ENCODE measurements at places on chromosomes 7 and 10.

GRCh38 chr7:21497072-21497471, 45.8 kb upstream of the DNAH11 start:
- no peak for DNase-seq

DNA sequence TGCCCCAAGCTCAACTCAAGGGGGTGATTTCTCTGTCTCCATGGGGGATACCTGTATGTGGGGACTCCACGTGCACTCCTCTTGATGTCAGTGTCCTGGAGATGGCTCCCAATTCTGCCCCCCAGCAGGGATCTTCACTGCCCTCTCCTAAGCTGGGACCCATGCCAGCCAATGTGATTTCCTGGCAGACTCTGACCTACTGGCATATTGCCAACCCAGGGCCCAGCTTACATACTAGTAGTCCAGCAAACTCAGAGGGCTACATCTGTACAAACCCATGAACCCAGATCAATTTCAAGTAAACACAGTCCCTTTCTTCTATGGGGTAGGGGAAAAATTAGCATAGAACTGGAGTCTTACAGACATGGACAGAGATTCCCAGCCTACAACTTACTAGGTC, 26.2 kb upstream of the BMPR1A start:
- DNase-seq, result no peak

- no peak for DNase-seq
These were observed 27.9 kb downstream of the FAM20C start for GRCh38 chr7:220151-220841.

- DNase-seq, result no peak
These were observed 438.1 kb upstream of the NRP1 start for GRCh38 chr10:33772370-33773252.

DNA sequence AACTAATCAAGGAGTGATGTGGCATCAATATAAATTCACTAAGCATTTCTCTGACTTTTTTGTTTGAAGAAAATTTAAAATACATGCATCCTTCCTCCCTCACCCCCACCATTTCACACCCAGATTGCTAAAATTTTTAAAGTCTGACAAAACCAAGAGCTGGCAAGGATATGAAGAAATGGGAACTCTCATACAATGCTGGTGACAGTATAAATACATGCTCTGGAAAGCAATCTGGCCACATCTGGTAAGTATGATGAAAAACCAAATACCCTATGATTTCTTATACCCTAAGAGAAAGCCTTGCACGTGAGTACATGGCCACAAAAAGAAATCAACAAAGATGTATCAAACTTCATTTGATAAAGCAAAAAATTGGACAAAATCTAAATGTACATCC, 31.2 kb downstream of the P4HA1 start:
- no peak for DNase-seq

DNA sequence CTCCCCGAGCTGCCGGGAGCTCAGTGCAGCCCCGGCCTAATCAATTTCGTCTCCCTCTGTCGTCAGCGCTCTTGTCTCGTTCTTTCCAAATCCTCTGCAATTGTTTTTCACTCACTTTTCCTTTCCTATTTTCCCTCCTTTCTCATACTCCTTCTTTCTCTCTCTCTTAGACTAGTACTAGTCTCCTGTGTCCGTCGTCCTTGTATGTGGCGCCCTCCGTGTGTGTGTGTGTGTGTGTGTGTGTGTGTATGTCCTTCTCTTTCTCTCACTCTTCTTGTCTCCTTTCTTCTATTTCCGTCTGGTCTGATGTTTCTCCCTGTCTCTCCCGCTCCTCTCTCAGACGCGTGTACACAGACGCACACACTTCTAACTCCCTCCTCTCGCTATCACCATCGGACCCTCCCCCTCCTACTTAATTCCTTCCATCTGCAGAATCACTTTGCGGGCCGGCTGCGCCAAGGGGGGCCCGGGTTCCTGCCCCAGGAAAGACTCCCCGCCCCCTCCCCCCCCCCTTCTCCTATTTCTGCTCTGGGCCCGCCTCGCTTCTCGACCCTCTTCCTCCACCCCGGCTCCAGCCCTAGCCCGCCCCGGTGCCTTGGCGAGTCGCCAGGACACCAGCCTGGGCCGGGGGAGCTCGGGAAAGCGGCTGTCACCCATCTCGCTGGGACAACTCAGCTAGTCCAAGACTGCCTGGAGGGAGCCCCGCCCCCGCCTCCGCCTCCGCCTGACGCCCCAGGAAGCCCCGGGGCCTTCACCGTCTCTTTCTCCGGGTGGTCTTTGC, 743 bp upstream of the ZCCHC24 start:
- peak; percentile 14 for DNase-seq

DNA sequence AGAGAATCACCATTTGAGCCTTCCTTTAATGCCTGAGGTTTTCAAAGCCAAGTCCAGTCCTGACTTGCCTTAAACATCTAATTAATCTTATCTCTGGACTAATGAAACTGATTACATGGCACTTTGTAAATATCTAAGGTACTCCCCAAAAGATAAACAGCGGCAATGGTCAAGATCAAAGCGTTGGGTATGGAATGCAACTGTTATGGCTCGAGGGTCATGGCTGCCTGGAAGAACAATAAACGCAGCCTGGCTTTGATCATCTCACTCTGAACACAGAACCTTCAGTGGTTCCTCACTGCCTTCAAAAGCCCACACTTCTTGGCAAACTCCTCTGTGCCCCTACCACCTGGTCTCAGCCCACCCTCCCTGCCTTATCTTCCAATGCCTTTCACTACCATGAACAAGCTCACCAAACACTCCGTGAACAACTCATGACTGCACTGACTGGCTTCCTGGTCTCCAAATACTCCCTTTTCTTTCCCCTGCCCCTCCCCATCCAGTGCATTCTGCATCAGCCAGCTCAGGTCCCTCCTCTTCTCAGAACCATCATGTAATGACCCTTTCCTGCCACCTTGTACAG, 150.2 kb upstream of the NFE2L3 start:
- no peak for DNase-seq

GRCh38 chr7:153065051-153065450, 305.5 kb downstream of the ACTR3B start:
- DNase-seq, result no peak

DNA sequence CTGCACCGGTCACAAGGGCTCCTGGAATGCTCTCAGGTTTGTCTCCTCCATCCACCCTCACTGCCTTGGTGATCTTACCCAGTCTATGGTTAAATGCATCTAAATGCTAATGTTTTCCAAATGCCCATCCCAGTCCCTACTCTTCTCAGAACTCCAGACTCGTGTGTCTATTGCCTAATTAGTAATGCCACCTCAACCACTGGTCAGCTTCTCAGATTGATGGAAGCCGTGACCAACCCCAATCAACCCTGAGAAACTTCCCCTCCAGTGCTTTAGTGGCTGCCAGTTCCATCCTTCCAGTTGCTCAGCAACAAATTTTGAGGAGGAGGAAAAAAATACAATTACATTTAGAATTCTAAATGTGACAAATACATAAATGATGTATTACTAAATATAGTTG, 18.6 kb downstream of the NUDCD3 start:
- no peak for DNase-seq

DNA sequence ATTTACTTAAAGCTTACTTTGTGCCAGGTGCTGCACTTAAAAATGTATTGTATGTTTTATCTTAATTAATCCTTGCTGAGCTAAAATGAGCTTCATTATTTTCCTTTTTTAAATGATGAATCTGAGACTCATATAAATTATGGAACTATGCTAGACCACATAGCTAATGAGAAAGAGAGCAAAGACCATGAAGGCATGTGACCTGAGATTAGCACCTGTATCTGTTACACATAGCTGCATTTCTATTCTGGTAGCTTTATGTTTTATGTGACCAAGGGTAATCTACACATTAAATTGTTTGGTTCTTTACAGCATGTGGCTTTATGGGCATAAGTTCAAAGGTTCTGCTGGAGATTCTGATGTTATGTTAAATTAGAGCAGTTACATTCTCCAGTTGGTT, 839.1 kb upstream of the SORCS1 start:
- DNase-seq, result no peak

GRCh38 chr10:16866541-16867275, 49.5 kb upstream of the RSU1 start:
- no peak for DNase-seq

- DNase-seq, result no peak
These were observed 642.0 kb upstream of the LRRN3 start for GRCh38 chr7:110448918-110449317.

DNA sequence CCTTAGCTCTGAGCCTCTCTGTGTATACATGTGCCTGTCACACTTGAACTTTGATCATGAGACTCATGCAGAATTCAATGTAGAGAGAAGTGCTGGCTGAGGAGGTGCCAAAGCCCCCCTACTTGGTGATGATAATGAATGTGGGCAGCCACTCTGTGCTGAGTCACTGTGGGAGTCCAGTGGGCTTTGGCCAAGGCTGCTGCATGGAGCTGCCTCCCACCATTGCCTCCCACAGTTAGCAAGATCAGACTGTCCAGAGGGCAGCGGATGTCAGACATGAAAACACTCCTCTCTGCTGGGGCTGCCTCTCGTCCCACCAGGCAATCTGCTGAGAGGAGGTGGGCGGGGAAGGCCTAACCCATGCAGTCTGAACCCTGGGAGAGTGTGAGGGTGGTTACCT, 180.3 kb downstream of the SH2D4B start:
- DNase-seq, result no peak

DNA sequence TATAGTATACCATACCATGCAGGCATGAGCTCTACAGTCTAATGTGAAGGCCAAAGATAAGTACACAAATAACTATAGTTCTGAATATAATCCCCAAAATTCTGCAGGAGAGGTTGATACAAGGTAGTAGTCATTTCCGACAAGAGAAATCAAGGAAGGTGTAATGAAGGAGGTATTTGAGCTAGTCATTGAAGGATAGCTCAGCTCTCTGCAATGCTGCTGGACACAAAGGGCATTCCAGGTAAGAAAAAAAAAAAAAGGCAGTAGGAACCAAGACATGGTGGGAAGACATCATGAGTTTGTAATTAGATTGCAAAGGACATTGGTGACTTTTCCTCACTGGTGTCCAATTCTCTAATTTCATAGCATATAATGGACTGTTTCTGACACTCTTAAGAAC, 285.3 kb downstream of the AHR start:
- DNase-seq, result no peak

GRCh38 chr7:111265394-111265793, 174.5 kb downstream of the LRRN3 start:
- DNase-seq, result no peak

DNA sequence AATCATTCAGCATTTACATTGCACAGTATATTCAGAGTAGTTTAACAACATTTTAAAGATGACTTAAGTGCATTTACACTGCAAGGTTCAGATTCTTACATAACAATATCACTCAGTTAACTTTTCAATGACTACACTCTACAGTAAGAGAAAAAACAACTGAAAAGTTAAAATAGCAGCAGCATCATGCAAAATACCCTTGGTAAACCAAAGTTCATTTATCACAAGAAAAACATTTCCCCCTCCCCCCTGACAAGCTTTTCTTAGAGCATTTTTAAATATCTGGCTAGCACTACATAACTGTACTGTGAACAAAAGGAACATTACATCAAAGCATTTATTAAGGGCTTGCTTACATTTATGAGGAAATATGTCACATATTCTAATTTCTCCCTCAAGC, 179.5 kb upstream of the HGF start:
- DNase-seq, result no peak

GRCh38 chr7:126443951-126444350, 808.8 kb downstream of the GRM8 start:
- DNase-seq, result no peak

DNA sequence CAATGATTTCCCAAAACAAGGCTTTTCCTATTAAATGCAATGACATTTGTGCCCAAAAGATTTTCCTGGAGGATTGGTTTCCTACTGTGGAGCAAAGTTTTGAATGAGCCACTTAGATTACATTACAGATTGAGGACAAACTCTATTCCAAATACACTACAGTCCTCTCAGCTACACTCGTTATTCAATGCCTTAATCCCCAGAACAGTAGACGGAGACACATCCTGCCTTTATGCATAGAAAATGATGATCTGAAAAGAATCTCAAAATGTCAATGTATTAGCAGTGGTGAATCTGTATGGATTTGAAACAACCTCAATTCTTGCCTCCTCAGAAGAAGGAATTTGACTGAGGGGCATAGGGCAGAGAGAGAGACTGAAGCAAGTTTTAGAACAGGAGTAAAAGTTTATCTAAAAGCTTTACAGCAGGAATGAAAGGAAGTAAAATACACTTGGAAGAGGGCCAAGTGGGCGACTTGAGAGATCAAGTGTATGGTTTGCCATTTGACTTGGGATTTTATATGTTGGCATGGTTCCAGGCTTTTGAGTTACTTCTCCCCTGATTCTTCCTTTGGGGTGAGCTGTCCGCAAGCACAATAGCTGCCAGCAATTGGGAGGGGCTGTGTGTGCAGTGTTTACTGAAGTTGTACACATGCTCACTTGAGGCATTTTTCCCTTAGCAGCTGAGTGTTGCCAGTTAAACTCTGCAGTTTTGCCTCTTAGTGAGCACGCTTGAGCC, 891.9 kb upstream of the MBL2 start:
- DNase-seq, result no peak

GRCh38 chr7:7577888-7578287, 11.2 kb downstream of the MIOS start:
- DNase-seq, result no peak

DNA sequence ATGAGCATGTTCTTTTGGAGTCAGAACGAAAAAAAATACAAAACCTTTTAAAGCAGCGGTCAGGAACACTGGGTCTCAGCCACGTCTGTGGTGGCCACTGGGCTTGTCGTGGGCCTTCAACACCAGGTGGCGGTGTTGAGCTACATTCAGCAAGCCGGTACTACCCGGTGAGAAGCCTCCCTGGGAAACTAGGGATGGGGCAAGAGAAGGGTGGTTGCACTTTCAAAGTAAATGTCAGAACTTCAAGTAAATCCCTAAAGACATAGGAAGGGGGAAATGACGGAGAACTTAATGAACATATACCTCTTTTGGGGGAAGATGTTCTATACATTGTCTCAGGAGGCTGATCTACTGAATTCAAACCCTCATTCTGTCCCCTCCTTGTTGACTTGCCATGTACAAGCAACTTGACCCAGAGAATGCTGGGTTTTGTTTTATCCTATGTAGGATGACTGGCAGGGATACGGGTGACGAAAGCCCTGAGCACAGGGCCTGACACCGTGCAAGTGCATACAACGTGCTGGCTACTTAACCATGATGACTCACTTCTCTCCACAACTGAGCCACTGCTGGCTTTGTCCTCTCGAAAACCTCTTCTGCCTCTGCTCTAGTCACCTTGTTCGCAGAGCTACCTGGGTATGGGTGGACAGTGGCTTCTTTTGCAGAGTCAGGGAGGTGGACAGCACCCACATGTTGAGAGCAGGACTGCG, 49.0 kb upstream of the BAMBI start:
- peak; percentile 33 for DNase-seq

- no peak for DNase-seq
These were observed 73.3 kb upstream of the NANOS1 start for GRCh38 chr10:118955951-118956801.
